CD14-positive monocyte (primary cell): ENCODE measurements at places on chromosomes 16 and 17.

GRCh38 chr17:40553694-40554534, 11.4 kb downstream of the CCR7 start:
- no peak for DNase-seq

DNA sequence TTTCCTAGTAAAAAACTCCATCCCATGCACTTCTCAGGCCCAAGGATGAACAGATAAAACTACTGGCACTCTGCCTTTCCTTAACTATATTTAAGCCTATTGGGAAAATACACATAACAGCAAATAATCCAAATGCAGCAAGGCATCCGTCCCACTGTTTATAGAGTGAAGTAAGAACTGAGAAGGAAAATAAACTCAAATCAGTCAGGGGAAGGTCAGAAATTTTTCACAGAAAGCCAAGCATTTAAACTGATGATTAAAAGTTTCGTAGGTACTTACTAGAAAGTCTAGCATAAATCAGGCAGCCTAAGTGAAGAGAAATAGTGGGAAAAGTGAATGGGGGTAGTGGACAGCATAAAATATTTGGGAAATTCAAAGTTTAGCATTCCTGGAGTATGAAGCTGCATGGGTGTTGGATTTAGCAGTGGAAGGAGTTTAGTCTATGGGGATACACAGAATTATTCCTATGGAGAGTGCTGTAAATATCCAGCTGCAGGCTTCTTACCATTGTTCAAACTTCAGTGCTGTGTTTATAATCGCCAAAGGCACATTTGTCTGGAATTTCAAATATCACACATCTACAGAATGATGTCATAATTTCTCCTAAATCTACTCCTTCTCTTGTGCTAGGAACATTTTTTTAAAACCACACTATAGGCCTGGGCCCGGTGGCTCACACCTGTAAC, 1131.0 kb upstream of the GOT2 start:
- DNase-seq = no peak

DNA sequence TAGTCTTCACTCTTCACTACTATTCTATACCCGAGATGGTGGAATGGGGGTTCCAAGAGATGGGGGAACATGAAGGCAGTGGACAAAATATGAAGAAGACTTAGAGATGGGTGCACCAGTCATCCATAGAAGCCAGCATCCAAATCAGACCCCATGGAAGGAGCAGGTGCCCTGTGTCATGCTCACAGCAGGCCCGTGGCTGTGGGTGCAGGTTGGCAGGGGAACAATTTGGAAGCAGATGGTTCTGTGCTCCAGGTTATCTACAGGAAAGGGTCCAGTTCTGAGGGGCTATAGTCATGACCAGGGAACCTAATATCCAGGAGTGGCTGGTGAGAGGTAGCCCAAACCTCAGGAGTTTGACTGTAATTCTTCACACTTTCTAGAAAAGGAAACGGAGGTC, 9.6 kb upstream of the LPCAT2 start:
- no peak for DNase-seq

GRCh38 chr17:2637422-2637821, 44.0 kb downstream of the PAFAH1B1 start:
- DNase-seq = no peak

- DNase-seq = peak; percentile 66
Observed at GRCh38 chr16:29974291-29975133, 844 bp downstream of the TAOK2 start.

- DNase-seq = no peak
Observed at GRCh38 chr17:56292010-56292409, 138.7 kb downstream of the ANKFN1 start.

DNA sequence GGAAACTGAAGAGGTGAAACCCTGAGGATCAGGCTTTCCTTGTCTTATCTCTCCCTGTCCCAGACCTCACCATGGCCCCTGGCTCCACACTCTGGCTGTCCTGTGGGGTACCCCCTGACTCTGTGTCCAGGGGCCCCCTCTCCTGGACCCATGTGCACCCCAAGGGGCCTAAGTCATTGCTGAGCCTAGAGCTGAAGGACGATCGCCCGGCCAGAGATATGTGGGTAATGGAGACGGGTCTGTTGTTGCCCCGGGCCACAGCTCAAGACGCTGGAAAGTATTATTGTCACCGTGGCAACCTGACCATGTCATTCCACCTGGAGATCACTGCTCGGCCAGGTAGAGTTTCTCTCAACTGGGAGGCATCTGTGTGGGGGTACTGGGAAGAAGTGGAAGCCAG, 1.4 kb downstream of the CD19 start:
- DNase-seq = no peak
